ENCODE measurements at places on chromosomes 5 and 9. TPM values are rescaled to one million over a fixed set of nuclear protein-coding genes. Genes with fewer than 3 reads are reported as not detected.

DNA sequence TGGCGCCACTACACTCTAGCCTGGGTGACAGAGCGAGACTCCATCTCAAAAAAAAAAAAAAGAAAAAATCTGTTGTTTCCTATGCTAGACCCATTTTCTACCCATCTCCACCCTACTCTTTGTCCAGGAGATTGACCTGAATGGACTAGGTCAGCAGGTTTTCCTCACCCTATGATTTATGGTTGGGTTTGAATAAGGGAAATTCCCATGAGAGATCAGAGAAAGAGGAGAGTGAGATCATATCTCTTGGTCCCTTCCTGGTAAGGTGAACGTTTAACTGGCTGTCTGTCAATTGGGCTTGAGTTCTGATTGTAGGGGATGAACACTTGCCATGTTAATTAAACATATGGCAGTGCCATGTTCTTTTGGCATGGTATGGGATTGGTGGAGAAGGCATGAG, 387.4 kb downstream of the MAN2A1 start:
- no peak for DNase-seq

Gene LCN9
- total RNA-seq, result not detected

Gene MRPS2
- 106 TPM for total RNA-seq

- peak; percentile 18 for DNase-seq
Observed at GRCh38 chr5:121350181-121350930, 501.3 kb upstream of the FTMT start.

DNA sequence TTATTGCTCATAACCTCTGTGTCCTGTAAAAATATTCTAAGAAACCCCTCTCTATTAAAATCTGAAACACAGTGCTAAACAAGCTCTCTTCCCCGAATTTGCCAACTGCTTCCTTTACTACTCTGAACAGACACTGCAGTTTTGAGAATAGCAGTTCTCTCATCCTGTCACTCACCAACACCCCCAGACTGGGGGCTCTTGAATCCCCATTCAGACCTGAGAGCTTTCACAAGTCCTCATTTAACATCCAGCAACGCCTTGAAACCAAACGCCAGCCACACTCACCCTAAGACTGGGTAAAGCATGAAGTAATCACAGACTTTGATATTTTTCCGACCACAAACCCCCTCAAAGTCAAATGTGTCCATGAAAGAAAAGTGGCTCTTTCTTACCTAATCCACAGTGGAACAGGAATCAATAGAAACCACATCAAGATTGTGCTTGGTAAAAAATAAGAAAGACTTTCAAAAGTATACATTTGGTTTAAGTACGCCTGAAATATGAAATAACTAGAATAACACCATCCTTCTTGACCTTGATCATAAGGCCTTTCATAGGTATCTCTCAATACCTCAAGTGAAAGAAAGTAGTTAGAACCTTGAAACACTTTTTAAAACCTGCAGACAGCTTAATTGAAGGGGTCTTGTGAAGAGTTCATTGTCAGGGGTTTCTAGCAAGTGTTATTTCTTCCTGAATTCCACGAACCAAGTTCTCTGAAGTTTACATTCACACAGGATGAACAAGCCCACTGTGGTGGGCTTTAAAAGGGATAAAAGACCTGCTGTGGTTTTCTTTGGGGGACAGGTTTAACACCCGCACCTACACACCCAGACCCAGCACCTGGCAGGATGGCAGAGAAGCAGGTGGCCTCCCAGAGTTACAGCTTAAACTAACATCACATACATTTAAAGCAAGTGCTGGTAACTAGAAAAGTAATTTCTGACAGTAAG, 412.6 kb downstream of the MLLT3 start:
- DNase-seq, result no peak

DNA sequence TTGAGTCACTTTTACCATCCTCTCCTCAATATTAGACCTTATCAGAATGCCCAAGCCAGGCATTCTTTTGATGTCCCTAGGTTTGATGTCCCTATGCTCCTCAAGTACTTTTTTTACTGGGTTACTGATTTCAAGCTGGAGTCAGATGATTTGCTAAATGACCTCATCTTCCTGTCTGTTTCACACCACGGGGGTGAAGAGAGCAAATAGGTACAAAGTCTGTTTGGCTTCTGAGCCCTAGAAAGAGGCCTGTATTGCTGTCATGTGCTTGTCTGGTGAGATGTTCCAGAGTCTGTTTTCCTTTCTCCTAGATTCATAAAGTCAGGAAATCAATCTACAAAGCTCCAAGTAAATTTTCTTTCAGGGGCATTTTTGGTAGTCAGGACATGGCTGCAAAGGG, 12.7 kb upstream of the DAB2 start:
- DNase-seq, result peak; percentile 30

DNA sequence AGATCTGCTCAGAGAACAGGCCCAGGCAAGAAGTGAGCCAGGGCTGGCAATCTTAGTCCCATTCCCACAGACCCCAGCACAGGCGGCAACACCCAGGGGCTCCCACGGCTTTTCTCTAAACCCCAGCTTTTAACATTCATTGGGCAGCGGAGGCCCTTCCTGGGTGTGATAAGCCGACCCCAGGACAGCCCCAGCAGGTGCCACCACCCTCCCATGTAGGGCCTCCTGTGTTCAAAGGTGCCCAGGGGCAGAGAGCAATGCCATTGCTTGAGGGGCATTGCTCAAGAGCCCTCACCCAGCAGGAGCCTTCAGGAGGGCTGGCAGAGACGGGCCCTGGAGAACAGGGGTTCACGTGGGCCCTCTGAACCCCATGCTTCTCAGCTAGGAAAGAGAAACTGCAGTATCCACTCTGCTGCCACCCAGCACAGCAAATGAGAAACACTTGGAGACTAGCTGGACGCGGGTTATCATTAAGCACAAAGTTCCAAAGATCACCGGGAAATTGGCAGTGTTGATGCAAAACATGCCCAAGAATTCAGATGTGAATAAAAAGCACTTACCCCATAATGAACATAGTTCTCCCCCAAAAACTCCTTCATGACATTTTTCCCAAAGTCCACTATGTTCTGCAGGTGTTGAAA, 13.9 kb downstream of the IPPK start:
- DNase-seq, result no peak

Gene ZNF658
- total RNA-seq, result 2.6 TPM

- DNase-seq, result peak; percentile 56
Observed at GRCh38 chr5:65482736-65483545, 1.2 kb upstream of the ADAMTS6 start.

DNA sequence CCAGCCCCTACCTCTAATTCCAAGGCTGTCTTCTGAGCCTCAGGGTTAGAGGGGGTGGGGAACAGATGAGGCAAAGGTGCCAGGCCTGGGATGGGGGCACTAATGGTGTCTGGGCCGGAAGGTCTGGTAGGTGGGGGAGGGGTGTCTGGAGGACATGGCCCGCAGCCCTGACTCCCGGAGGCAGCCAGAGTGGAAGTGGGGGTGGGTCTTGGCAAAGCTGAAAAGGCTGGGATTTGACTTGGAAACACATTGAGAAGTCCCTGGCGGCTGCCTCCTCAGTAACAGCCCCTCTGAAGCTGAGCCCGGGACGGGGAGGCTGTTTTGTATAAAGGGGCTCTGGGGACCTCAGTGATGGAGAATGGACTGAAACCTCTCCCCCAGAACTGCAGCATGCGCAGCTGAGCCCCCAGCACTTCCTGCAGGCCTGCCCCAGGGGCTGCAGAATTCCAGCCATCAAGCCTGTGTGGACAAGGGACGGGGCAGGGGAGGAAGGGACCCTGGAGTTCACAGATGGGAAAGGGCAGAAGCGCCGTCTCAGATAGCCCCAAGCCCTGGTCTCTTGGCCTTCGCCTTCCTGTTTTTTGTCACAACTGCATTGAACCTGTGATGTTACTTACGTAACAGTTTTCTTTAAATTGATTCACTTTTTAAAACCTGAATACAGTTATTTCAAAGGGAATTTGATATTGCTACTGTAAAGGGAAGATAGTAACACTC, 49.3 kb upstream of the SYNPO start:
- no peak for DNase-seq

Data from HT1080 (cell line).